CD4-positive, alpha-beta T cell treated with Interleukin-2 at 100 ng/mL for 4 hours (primary cell): ENCODE measurements at places on chromosomes 6 and 20.
A peak's percentile ranks its signal among the peaks of the same experiment; 100 is the strongest.

DNA sequence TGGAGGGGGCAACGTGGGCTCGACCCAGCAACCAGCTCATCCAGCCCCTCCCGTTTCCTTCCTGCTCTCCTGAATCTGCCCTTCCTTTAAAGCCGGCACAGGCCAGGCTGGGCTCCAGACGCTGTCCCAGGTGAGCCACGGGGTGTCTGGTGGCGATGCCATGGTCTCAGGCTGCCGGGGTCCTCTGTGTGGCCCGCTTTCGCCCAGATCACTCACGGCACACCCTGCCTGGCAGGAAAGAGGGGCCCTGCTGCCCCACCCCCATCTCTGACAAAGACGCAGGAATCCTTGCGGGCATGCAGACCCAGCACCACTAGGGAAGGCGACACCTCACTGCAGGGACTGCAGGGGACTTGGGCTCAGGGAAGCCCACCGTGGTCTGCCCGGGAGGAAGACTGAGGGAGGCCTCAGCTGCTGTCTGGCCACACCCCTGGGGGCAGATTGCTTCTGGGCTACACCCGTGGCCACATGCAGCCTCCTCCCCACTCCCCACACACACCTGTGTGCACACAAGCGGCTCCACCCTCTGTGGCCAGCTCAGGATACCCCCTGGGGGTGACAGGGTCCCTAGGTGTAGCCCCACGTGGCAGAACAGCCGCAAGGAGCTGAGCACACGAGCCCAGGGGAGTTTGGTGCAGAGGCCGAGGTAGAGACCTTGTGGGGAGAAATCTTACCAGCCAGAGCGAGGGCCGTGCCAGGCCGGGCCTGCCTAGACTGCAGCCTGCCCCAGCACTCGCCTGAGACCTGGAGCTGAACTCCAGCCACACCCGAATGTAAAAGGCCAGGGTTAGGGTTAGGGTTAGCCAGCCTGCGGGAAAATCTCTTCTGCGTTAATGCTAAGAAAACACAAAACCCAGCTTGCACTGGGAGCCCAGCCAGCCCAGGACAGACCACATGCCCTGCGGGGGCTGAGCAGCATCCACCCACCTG is 104.6 kb downstream of the DLL1 start:
- DNase-seq: no peak

DNA sequence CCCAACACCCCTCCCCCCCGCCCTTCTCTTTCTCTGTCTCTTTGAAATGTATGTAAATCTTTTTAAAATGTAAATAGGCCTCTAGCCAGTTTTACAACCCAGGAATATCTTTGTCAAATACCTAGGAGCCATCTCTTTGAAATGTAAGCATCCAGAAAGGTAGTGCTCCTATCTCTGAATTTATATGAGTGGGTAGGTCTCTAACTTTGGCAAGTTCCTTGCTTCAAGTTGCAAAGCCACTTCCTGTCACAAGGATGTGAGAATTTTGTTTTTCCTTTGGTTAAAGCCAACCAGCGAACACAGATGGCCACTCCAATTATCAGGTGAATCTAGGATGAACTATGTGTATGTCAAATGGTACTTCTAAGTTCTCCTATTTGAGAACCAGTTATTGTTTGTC is 6.2 kb upstream of the DEFB132 start:
- no peak for DNase-seq

- no peak for DNase-seq
These were observed 4.2 kb upstream of the BMP6 start for GRCh38 chr6:7721649-7722048.

GRCh38 chr6:22099231-22099630 is 197.6 kb downstream of the PRL start:
- DNase-seq: no peak

DNA sequence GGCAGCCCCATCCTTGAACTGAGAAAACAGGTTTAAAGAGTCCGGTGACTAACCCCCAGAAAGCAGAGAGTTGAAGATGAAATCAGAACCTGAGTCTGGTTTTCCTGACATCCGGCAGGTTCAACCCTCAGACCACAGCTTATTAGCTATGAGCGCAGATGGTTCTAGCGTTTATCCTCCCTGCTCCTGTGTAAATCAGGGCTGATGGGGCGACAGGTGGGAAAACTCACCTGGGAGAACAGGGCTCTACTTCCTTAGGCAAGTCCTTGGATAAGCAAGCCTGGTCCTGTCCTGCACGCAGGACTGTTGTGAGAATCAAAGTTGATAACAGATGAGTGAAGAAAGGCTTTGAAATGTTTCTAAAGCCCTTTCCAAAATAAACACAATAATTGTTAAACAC is 31.4 kb downstream of the GHRH start:
- DNase-seq: no peak

DNA sequence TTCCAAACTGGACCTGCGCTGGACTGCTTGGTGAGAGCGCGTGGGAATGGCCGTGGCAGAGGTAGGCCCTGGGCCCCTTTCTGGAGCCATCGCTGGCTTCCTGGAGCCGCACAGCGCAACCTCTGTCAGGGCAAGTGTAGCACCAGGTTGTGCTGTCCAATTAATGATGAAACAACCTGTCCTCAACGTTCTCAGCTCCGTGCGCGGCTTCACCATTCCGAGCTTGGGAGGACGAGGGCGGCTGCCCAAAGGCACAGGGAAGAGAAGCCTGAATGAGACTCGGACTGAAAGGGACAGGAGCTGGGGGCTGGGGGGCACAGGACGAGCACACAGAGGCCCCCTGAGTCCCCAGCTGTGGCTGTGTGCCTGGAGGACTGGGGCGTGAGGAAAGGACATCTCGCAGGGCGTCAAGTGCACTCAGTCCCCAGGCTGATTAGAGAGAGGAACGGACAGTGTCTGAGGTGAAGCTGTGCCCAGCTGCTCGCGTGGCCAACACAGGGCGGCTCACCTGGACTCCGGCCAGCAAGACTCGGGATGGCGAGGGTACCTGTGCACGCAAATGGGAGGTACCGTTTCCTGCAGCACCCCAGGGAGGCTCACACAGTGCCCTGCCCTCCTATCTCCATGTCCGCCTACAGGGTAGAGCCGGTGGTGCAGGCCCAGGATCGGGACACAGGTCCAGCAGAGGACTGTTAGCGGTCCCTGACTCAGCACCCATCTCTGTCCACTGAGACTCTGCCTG is 403.3 kb downstream of the TAF4 start:
- no peak for DNase-seq

- no peak for DNase-seq
These were observed 38.5 kb upstream of the TGM6 start for GRCh38 chr20:2342243-2342642.

DNA sequence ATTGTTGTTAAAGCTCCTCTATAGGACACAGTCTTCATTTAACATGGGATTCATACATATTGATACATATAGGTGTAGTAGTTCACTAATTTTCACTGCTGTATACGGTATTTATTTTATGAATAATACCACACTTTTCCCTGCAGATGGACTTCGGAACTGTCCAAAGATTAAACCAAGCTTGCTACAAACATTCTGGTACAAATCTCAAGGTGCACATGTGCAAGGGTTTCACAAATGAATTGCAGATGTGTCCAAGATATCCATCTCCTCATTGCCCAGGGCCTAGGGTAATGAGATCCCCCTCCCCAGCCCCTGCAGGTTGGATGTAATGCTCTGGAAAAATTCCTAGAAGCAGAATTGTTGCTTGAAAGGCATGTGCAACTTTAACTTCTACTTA is 31.4 kb downstream of the DTNBP1 start:
- no peak for DNase-seq

GRCh38 chr6:1644516-1645060 is 34.9 kb downstream of the FOXC1 start:
- no peak for DNase-seq

- no peak for DNase-seq
These were observed 843.9 kb downstream of the QKI start for GRCh38 chr6:164258421-164258820.

DNA sequence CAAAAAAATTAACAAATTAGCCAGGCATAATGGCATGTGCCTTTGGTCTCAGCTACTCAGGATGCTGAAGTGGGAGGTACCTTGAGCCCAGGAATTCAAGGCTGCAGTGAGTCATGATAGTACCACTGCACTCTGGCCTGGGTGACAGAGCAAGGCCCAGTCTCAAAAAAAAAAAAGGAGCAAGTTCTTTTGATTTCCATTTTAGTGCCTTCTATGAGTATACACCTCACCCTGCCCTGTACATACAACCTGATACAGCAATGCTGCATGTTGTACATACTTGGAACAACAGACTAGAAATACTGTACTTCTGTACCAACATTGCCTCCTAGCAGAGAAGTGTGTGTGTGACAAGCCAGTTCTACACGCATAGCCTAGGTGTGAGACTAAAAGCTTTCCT is 97.3 kb upstream of the CARMIL1 start:
- no peak for DNase-seq

DNA sequence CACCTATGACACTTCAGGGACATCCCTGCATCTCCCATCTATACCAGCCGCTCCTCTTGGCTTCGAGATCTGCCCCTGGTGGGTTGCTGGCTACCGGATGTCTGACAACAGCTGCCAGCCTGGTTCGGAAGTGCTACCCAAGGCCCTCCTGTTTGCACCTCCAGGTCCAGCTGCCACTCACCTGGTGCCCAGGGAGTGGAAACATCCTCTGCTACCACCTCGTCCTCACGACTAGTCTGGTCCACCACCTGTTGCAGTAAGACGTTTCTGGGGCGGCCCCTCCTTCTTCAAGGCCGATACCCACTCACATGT is 8.3 kb upstream of the PCMTD2 start:
- no peak for DNase-seq

GRCh38 chr6:42045538-42046460 is 4.5 kb upstream of the TAF8 start:
- peak; percentile 79 for DNase-seq

GRCh38 chr6:137224799-137225198 is 5.6 kb upstream of the IFNGR1 start:
- DNase-seq: peak; percentile 32

GRCh38 chr6:111745636-111746035 is 127.6 kb downstream of the FYN start:
- no peak for DNase-seq

DNA sequence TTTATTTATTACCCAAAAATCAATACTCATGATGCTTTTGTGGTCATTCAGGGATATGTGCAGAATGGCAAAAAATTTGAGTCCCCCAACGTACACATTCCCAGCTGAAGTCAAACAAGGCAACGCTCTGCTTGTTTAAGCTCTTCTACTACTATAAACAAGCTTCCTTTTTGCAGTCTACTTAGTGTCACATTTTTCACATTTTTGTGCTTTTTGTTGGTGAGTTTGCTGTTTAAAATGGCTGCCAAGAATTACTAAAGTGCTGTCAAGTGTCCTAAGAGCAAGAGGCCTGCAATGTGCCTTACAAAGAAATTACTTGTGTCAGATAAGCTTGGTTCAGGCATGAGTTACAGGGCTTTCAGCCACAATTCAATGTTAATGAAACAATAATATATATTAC is 2.1 kb downstream of the WFDC8 start:
- no peak for DNase-seq

- DNase-seq: no peak
These were observed 357.9 kb upstream of the AGPAT4 start for GRCh38 chr6:161631676-161632194.

DNA sequence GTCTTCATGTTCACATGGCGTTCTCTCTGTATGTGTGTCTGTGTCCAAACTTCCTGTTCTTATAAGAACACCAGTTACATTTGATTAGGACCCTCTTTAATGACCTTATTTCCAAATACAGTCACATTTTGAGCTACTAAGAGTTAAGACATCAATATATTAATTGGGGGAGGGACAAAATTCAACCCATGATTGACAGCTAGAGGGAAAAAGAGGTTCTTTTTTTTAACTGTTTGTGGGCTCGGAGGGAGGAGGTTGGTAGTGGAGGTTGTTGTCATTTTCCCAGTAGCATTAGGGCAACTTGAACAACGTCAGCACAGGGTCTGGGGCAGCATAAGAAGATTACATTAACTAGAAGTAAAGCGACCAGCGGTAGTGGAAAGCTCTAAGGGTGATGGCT is 2.3 kb upstream of the GMDS start:
- DNase-seq: no peak

- peak; percentile 51 for DNase-seq
These were observed 27.9 kb upstream of the CCR6 start for GRCh38 chr6:167094820-167095637.

GRCh38 chr20:25042531-25043498 is 15.1 kb downstream of the ACSS1 start:
- peak; percentile 37 for DNase-seq

- DNase-seq: no peak
These were observed 186.5 kb downstream of the MAFB start for GRCh38 chr20:40502576-40502975.

- no peak for DNase-seq
These were observed 31.9 kb upstream of the ZNF217 start for GRCh38 chr20:53625311-53626129.

GRCh38 chr20:18276821-18277220 is 11.5 kb upstream of the ZNF133 start:
- DNase-seq: peak; percentile 57

DNA sequence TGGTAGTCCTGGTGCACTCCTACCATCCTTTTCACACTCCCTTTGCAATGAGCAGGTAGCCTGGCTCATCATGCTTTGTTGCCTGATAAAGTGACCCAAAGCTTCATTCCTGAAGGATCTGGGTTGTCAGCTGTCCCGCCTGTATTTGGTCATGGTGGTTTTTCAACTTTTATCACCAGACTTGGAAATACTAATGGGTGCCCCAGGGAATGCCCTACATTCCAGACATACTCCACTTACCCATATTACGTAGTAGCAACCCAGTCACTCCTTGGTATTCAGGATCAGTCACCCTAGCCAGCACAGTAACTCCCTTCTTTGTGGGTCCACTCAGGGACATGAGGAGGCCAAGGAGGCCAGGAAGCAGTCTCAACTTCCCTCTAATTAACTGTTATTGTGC is 199.2 kb downstream of the MAFB start:
- no peak for DNase-seq

- DNase-seq: no peak
These were observed 20.7 kb upstream of the TBC1D22B start for GRCh38 chr6:37236921-37237320.

DNA sequence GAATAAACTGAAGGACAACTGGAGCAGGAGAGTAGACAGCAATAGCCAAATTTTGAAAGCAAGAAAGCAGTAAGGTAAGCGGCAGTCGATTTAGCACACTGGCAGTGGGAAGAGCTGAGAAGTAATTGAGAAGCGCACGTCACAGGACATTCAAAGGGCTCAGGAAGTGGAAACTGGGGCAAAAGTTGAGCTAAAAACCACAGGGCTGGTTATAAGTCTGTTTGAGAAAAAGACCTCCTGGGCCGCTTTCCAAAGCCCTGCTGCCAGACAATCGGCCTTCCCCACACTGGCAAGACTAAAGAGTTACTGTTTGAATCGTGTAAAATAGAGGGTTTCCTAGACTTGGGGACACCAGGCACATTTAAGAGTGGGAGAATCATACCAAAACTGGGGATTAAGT is 161.4 kb downstream of the DNAH8 start:
- peak; percentile 45 for DNase-seq
